ENCODE measurements at places on chromosomes 13 and 19. TPM values are rescaled to one million over a fixed set of nuclear protein-coding genes. Genes with fewer than 3 reads are reported as not detected.

DNA sequence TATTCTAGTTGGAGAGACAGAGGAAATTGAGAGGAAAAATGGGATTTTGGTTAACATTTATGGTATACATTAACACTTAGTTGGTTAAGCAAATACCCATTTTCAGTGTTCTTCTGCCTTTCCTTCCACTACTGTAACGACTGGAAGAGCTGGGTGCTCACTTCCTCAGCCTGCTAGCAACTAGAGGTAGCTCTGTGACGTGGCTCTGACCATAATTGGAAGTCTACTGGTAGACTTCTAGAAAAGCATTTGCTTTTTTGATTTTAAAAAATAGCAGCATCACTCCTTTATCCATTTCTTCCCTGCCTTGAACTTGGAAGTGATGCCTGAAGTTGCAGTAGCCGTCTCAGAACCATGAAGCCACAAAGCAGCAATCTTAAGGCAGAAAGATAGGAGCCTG is 15.9 kb downstream of the NHLRC3 start:
- no peak overlapping the region for H3K4me3 ChIP-seq
- no peaks in the 10 kb centered on the region for H3K36me3 ChIP-seq
- no peak overlapping the region for H3K27ac ChIP-seq
- DNase-seq, result no peak
- H3K27me3 ChIP-seq, result no peaks in the 10 kb centered on the region

GRCh38 chr13:25885418-25885817 is 166.4 kb downstream of the SHISA2 start:
- H3K4me3 ChIP-seq, result no peak overlapping the region
- no peaks in the 10 kb centered on the region for H3K36me3 ChIP-seq
- H3K27ac ChIP-seq, result no peak overlapping the region
- no peak for DNase-seq

- H3K4me1 ChIP-seq, result no peaks in the 10 kb centered on the region
- no peak overlapping the region for H3K4me3 ChIP-seq
- no peak for DNase-seq
Measured at GRCh38 chr19:28980236-28980868, 232.6 kb downstream of the UQCRFS1 start.

- H3K4me1 ChIP-seq, result peaks cover 20% of the 10 kb centered on the region
- H3K4me3 ChIP-seq, result no peak overlapping the region
- no peak for DNase-seq
- H3K36me3 ChIP-seq, result no peaks in the 10 kb centered on the region
Measured at GRCh38 chr19:35760711-35761349, 2.9 kb downstream of the PROSER3 start.

OR10H1 gene
- 0.20 TPM for polyA plus RNA-seq

PHLDB3 gene
- polyA plus RNA-seq, result 62.2 TPM

All from testis (tissue), 5 donors.